ENCODE measurements at places on chromosomes 12 and 14.

DNA sequence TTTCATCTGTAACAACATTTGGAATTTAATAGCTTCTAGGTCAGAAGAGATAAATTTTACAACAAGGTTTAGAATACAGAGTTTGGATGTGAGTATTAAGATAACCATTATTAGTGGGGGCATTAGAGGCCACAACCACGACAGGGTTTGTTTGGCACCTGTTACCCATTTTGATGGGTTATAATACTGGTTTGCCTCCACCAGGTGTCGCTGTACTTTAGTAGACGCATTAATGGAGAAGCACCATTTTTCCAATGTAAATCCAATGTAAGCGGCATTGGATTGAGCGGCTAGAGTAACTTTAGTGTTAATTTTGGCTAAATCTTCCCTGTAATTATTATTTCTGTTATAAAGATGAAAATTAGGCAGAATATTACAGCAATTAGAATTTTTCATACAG lies 136.2 kb downstream of the SLCO1B3 start:
- H3K4me1 ChIP-seq = no peaks in the 10 kb centered on the region
- no peaks in the 10 kb centered on the region for H3K27me3 ChIP-seq
- DNase-seq = peak; percentile 27
- H3K4me3 ChIP-seq = no peak overlapping the region
- no peaks in the 10 kb centered on the region for H3K36me3 ChIP-seq
- H3K27ac ChIP-seq = no peak overlapping the region

DNA sequence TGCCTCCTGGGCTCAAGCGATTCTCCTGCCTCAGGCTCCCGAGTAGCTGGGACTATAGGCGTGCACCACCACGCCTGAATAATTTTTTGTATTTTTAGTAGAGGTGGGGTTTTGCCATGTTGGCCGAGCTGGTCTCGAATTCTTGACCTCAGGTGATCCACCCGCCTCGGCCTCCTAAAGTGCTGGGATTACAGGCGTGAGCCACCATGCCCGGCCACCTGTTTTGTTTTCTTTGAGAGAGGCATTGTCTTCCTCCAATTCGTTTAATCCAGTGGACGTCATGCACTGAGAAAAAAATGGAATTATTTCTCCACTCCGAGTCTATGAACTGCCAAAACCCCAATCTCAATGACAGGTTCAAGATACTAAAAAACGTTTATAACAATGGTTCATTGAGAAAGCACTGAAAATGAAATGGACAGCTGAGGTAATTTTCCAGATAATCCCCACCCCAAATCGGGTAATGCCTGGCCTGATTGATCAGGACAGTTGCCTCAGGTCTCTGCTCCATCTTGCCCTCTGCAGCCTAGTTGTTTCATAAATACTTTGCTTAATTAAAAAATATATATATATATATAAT lies 132.7 kb upstream of the PARP11 start:
- peaks cover 12% of the 10 kb centered on the region for H3K4me1 ChIP-seq
- H3K27ac ChIP-seq = no peak overlapping the region
- H3K36me3 ChIP-seq = peaks cover 5% of the 10 kb centered on the region
- no peak for DNase-seq

- H3K27ac ChIP-seq = no peak overlapping the region
- no peak for DNase-seq
- H3K4me1 ChIP-seq = peaks cover 24% of the 10 kb centered on the region
Measured at GRCh38 chr14:91453744-91454143, 36.1 kb upstream of the CCDC88C start.

GRCh38 chr14:23829736-23830471 lies 123.7 kb upstream of the DHRS4 start:
- H3K27me3 ChIP-seq = no peaks in the 10 kb centered on the region
- no peak for DNase-seq
- no peaks in the 10 kb centered on the region for H3K36me3 ChIP-seq
- H3K4me3 ChIP-seq = no peak overlapping the region
- no peak overlapping the region for H3K27ac ChIP-seq
- H3K4me1 ChIP-seq = peaks cover 4% of the 10 kb centered on the region

DNA sequence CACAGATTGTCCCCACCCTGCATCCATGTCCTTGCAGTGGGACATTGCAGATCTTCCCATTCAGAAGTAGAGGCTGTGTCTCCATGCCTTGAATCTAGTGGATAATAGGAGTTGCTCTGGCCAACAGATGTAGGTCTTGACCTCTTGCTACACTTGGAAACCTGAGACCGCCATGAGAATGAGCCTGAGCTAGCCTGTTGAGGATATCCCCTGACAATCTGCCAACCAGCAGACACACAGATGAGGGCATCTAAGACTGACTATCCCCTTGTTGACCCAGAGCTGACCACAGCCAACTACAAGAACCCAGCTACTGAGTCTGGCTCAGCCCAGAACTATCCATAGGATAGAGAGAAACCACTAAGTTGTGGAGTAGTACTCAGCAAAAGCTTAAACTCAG lies 161.1 kb upstream of the NOS1 start:
- no peaks in the 10 kb centered on the region for H3K4me1 ChIP-seq
- no peak overlapping the region for H3K27ac ChIP-seq
- no peak for DNase-seq
- H3K27me3 ChIP-seq = no peaks in the 10 kb centered on the region
- no peaks in the 10 kb centered on the region for H3K36me3 ChIP-seq

Data from activated CD8-positive, alpha-beta T cell treated with anti-CD3 and anti-CD28 coated beads, Interleukin-2, amount 10 ng/mL, durations not matched to agents 7 days and 5 days (primary cell).